ENCODE measurements at places on chromosomes 4 and X.
A peak's percentile ranks its signal among the peaks of the same experiment; 100 is the strongest.

- no peak for DNase-seq
Observed at GRCh38 chrX:23805389-23805788, 22.4 kb downstream of the SAT1 start.

GRCh38 chr4:3321295-3321889 is 28.6 kb downstream of the RGS12 start:
- no peak for DNase-seq

DNA sequence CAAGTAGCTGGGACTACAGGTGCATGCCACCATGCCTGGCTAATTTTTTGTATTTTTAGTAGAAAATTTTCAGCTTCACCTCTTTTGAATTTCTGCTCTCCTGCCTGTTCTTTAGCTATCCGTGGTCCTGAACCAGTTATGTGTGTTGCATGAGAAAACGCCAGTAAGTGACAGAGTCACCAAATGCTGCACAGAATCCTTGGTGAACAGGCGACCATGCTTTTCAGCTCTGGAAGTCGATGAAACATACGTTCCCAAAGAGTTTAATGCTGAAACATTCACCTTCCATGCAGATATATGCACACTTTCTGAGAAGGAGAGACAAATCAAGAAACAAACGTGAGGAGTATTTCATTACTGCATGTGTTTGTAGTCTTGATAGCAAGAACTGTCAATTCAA is 13.9 kb downstream of the ALB start:
- DNase-seq = no peak

- DNase-seq = no peak
Observed at GRCh38 chr4:100359441-100359840, 158.4 kb downstream of the EMCN start.

- DNase-seq = no peak
Observed at GRCh38 chrX:68835468-68835867, 6.6 kb downstream of the EFNB1 start.

GRCh38 chr4:137676357-137676998 is 144.2 kb upstream of the PCDH18 start:
- no peak for DNase-seq

DNA sequence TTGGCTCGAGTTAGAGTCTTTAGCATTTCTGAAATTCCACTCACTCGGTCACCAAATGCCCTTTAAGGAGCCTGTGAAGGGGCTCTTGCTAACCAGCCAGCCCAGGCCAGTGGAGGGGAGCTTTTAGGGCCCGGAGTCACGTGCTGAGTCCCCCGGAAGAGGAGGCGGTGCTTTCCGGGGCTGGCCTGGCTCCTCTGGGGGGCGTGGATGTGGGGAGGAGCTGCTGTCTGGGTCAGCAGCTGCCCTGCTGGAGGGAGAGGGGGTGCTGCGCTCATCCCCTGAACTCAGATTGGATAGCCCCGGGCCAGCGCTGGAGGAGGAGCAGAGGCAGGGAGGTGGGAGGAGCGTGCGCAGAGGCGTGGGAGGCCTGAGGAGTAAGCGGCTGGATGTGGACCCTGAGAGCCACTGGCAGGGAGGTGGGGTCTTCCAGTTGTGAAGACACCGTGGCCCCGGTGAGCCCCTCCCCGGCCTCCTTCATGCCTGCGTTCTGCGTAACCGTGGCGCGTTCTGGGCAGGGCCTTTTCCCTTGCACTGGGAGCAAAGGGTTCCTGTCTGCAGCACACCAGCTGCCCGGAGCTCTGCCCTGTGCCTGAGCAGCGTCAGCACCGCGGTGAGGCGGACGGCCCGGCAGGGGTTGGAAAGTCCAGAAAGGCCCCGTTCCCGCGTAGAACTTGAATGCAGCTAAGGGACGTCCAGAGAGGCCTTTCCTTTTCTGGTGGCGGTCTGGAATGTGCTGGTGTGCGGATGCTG is 19.7 kb downstream of the MAEA start:
- DNase-seq = peak; percentile 86

DNA sequence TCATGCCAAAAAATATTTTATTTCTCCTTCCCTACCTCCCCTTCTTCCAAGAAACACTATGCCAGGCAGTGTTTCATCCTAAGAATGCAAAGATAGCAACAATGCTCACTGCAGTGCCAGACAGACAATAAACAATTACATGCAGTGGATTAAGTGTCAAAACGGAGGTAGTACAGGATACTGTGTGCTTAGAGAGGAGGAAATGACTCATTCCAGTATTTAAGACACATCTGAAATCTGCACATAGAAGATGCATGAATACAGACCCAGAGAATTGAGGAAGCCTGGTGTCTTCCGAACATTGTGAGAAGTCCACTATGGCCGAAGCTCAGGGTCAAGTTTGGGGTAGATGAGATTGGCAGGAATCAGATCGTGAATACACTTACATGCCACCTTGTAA is 326.4 kb downstream of the PPP3CA start:
- no peak for DNase-seq

- DNase-seq = no peak
Observed at GRCh38 chr4:8846046-8846720, 25.5 kb downstream of the HMX1 start.

DNA sequence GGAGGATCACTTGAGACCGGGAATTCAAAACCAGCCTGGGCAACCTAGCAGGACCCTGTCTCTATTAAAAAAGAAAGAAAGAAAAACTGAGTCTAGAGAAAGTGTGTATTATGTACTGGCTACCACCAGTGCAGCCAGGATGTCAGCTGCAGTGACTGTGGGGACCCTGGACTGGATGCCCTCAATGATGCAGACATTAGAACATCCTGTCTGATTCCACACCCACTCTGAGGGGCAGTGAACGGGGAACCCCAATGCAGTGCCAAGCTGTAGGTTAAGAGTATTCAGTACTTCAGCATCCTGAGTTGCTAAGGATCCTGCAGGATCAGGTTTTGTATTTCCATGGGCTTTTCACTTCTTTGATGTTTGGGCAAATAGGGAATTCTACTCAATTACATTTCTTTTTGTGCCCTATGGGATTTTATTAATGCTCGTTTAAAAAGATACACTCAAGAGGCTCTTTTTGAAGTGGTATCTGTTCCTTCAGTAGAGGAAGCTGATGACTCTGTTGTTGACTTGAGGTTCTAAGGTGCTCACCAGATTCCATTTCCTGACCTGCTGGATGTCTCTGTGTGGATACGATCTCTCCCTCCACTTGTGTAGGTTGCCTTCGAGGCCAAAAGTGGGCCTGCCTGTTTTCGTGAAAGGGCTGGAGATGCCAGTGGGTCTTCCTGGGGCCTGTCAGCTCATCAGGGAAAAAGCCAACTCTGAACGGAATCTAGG is 85.9 kb upstream of the CLCN4 start:
- no peak for DNase-seq

- DNase-seq = peak; percentile 15
Observed at GRCh38 chr4:97987019-97987648, 156.1 kb downstream of the STPG2 start.

- DNase-seq = no peak
Observed at GRCh38 chr4:153210727-153211126, 6.5 kb downstream of the TRIM2 start.

DNA sequence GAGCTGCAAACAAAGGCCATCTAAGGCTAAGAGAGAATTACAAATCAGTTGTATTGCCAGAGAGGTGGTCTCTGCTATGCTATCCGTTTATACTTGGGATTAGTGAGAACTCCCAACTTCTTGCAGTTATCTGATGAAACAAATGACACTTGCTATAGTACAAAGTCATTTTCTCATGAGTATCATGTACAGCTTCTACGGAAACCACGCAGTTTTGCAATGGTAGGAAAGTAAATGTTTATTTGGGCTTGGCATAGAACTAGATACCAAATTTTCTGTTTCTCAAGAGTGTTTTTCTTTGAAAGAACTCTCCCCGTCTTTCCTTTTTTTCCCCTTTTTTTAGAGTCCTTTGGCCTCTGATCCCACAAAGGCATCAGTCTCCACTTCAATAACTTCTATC is 128.2 kb upstream of the ENPEP start:
- no peak for DNase-seq

DNA sequence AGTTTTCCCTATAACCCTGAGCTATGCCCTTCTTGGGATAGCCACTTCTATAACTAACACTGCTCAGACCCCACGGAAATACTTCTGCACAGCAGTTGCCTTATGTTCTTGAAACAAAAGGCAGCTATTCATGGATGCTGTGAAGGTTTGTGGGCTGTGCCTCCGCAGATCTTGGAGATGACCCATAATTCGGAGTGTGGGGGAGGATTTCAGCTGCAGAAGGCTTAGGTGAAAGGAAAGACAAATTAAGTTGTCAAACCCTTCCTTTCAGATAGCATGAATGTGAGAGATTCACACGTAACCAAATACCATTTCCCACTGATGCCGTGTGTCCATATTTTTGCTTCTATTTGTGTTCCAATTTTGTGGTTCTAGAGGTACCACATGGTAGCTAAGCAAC is 38.1 kb upstream of the NYX start:
- DNase-seq = no peak

DNA sequence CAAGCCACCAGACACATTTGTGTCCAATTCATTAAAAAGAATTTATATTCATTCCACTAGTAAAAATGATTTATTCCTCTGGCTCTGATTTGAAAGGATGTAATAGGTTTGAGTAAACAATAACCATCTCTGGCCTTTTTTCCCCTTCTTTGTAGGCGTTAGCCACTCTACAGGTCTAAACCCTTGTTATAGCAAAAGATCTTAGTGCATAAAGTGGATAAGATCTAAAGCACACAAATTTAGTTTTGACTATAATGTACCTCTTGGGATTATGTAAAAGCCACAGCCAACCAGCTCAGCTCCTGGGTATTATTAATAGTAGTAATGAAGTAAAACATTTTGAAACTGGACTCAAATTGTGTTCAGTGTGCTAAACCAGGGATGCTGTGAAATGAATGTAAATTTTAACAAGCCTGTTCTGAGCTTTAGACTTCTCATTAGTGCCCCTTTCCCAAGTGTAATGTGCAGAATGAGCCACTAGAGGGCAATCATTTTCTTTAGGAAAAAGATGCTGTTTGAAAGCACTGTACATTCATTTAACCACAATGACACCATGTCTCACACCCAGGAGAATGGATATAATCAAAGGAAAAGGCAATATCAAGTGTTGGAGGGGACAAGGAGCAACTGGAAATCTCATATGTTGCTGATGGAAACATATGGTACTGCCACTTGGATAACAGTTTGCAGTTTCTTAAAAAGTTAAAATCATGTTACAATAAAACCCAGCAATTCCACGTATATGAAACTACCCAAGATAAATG is 69.7 kb downstream of the KLHL8 start:
- peak; percentile 27 for DNase-seq

- no peak for DNase-seq
Observed at GRCh38 chr4:62461961-62462360, 1261.8 kb downstream of the ADGRL3 start.

GRCh38 chr4:76704133-76704881 is 193.6 kb downstream of the SOWAHB start:
- DNase-seq = peak; percentile 54

- no peak for DNase-seq
Observed at GRCh38 chrX:150623583-150623982, 55.2 kb downstream of the MTM1 start.

DNA sequence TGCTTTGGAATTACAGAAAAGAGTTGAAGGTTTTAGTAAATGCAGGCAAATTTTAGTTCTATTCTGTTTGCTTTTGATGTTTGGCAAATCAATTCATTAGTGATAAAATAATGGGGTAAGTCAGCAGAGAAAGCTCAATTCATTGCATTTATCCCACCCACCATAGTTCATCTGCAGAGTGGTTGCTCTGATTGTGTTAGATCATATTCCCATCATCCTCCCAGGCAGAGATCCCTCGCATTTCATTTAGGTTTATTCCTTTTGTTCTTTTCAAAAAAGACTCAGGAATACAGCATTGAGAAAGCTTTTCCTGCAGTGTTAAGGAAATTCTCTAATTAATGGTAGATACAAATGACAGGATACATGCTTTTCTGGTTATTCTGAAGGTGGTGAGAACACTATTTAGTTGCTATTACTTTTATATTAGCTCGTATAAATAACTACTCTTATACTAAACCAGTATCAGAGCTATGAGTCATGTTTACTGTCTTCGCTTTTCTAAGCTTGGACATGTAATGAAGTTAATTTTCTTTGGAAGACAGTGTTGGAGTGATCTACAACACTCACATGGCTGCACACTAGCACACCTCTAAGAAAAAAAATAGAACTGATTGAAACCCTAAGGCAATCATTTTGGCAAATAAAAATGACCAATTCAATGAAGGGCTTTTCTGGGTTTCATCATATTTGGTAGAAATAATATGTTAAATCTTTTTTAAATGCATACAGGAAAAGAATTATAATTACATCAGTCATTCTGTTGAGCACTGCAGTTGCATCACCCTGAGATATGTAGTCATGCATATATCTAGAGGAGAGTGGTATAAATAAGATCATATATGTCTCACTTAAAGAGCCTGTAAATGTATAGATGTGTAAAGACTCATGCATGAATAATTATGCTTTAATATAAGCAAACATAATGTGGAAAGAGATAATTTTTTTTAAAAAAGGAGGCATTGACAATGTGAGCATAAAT is 351.6 kb downstream of the PCDH7 start:
- DNase-seq = no peak

- DNase-seq = no peak
Observed at GRCh38 chr4:122218762-122219161, 66.6 kb downstream of the BLTP1 start.

DNA sequence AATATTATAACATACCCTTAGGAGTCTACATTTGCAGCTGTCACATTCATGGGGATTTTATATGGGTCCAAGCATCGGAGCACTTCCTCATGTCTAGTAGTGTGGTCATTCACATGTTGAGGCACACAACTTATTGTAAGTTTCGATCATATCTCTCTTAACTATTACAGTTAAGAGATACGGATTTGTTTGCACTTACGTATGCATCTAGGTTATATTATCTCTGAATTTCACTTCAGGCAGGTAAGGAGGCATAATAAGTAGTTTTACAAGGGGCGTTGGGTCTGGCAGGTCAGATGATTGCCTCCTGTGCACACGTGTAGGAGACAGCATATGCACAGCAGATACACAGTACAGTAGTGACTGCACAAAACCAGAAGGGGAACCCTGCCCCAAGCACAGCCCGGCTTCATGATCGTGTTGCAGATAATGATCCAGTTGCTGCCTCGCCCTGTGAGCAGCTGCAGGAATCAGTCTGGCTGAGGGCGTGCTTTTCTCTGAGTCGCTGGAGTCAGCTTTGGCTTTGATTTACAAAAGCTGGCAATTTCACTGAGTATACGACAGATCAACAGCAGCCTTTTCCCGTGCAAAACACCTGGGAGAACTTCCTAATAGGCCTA is 302.9 kb upstream of the GATB start:
- DNase-seq = no peak

All from NT2/D1 (cell line).